ENCODE measurements at places on chromosomes 7 and 10. TPM values are rescaled to one million over a fixed set of nuclear protein-coding genes. Genes with fewer than 3 reads are reported as not detected.

The GSTO2 gene
- polyA plus RNA-seq, result 26.0 TPM

The LANCL2 gene
- 27.2 TPM for polyA plus RNA-seq

The CAMK2B gene
- polyA plus RNA-seq, result 164 TPM

The LBX1 gene
- not detected for polyA plus RNA-seq

The DPP6 gene
- 60.8 TPM for polyA plus RNA-seq

The CHAT gene
- not detected for polyA plus RNA-seq

The LIPN gene
- not detected for polyA plus RNA-seq

The CYP2C19 gene
- 0.94 TPM for polyA plus RNA-seq

The OR6B1 gene
- not detected for polyA plus RNA-seq

The HIBADH gene
- polyA plus RNA-seq, result 25.7 TPM

The CYTH3 gene
- 13.9 TPM for polyA plus RNA-seq

The AGAP4 gene
- polyA plus RNA-seq, result 8.2 TPM

The LGI1 gene
- polyA plus RNA-seq, result 30.6 TPM

The WIPF3 gene
- 2.4 TPM for polyA plus RNA-seq

The IQCE gene
- polyA plus RNA-seq, result 1.1 TPM

The OGDHL gene
- polyA plus RNA-seq, result 12.7 TPM

The PTPRE gene
- polyA plus RNA-seq, result 98.0 TPM

The ASB4 gene
- not detected for polyA plus RNA-seq

The OR9A2 gene
- polyA plus RNA-seq, result not detected

The SORCS1 gene
- polyA plus RNA-seq, result not detected

The CPA4 gene
- polyA plus RNA-seq, result not detected

The PLAU gene
- polyA plus RNA-seq, result not detected

The KCNH2 gene
- polyA plus RNA-seq, result 4.1 TPM

The GRM8 gene
- polyA plus RNA-seq, result 12.4 TPM

The CARD11 gene
- not detected for polyA plus RNA-seq

The FEZF1 gene
- not detected for polyA plus RNA-seq

The ZNF138 gene
- 42.4 TPM for polyA plus RNA-seq

The MMRN2 gene
- 0.52 TPM for polyA plus RNA-seq

The VSTM2A gene
- polyA plus RNA-seq, result 1.7 TPM

The FBXL13 gene
- 0.82 TPM for polyA plus RNA-seq

The DRGX gene
- 0.25 TPM for polyA plus RNA-seq

The TBX20 gene
- polyA plus RNA-seq, result not detected

The MGAM2 gene
- polyA plus RNA-seq, result not detected

The CDC14C gene
- polyA plus RNA-seq, result not detected

The SLC29A3 gene
- 2.2 TPM for polyA plus RNA-seq

The GPR26 gene
- 0.67 TPM for polyA plus RNA-seq

The MRLN gene
- 5.6 TPM for polyA plus RNA-seq

The DUSP5 gene
- 1.7 TPM for polyA plus RNA-seq

The SPDYE18 gene
- polyA plus RNA-seq, result not detected

The ASB10 gene
- polyA plus RNA-seq, result not detected

The CCL24 gene
- not detected for polyA plus RNA-seq

The NEUROD6 gene
- polyA plus RNA-seq, result 0.11 TPM

The ZNF655 gene
- polyA plus RNA-seq, result 29.7 TPM

The MOGAT3 gene
- polyA plus RNA-seq, result not detected

The HECW1 gene
- 12.2 TPM for polyA plus RNA-seq

The TFPI2 gene
- not detected for polyA plus RNA-seq

The ATP5F1C gene
- 2,412 TPM for polyA plus RNA-seq

The ABCB1 gene
- 0.62 TPM for polyA plus RNA-seq

The ANKRD2 gene
- polyA plus RNA-seq, result 1.3 TPM

The CBX3 gene
- 118 TPM for polyA plus RNA-seq

The TRPV6 gene
- polyA plus RNA-seq, result 2.3 TPM

The TMEM139 gene
- 2.9 TPM for polyA plus RNA-seq

The CYP2W1 gene
- polyA plus RNA-seq, result not detected

The GPR15LG gene
- polyA plus RNA-seq, result not detected

The HTR7 gene
- polyA plus RNA-seq, result 3.1 TPM

The ATP6V0A4 gene
- polyA plus RNA-seq, result not detected
